Myocyte (in vitro differentiated cells): ENCODE measurements at places on chromosomes 4 and X. TPM values are rescaled to one million over a fixed set of nuclear protein-coding genes. Genes with fewer than 3 reads are reported as not detected.

PITX2 gene
- 66.1 and 140 TPM in 2 replicates for total RNA-seq

USP17L20 gene
- not detected in 2 replicates for total RNA-seq

EDA gene
- 0.08 and 0.47 TPM in 2 replicates for total RNA-seq

PGM2 gene
- 7.3 and 13.2 TPM in 2 replicates for total RNA-seq

RGN gene
- not detected in 2 replicates for total RNA-seq

SPATA18 gene
- not detected in 2 replicates for total RNA-seq

FATE1 gene
- total RNA-seq: not detected in 2 replicates

ARMCX4 gene
- total RNA-seq: 0.78 and 0.86 TPM in 2 replicates

SYN1 gene
- 0.80 TPM in 1 of 2 replicates, not detected in the other for total RNA-seq

PNMA6A gene
- 0.21 and 0.35 TPM in 2 replicates for total RNA-seq

MSN gene
- 175 and 207 TPM in 2 replicates for total RNA-seq

PHEX gene
- 0.05 and 0.13 TPM in 2 replicates for total RNA-seq

TRIML2 gene
- total RNA-seq: not detected in 2 replicates

ADAMTS3 gene
- not detected in 2 replicates for total RNA-seq

NWD2 gene
- not detected in 2 replicates for total RNA-seq

MMAA gene
- total RNA-seq: 4.7 and 9.5 TPM in 2 replicates

PFKFB1 gene
- 0.16 TPM in 1 of 2 replicates, not detected in the other for total RNA-seq

MORC4 gene
- 30.6 and 31.8 TPM in 2 replicates for total RNA-seq

ABCE1 gene
- 140 and 171 TPM in 2 replicates for total RNA-seq

- DNase-seq: peak; percentile 6
These were observed 243.4 kb downstream of the AR start for GRCh38 chrX:67787196-67787595.

DNA sequence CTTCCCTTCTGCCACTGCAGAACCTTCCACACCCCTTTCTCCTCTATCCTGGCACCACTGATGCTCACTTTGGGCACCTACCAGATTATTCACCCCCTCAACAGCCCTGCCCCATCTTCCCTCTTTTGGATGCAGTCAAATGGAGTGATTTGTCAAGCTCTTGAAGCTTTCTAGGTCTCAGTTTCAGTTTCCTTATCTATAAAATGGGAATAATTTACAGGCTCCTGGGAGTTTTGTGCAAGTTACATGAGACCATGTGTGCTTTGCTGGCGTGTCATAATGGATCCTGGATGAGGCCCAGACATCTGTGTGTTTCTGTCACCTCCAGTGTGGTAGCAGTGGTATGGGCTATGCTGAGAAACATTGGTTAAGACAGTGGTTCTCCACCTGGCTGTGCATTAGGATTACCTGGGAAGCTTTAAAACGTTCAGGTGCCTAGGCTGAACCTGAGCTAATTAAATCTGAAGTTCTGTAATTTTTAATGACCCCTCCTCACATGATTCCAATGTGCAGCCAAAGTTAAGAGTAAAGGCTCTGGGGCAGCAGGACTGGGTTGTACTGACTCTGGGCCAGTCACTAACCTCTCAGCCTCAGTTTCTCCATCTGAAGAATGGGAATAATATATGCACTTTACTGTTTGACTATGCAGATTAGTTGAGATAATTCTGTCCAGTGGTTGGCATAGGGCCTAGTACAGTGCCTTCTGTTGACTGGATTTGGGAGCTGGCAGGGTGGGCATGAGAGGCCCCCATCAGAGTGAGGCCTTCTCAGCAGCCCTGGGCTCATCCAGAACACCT lies 6.8 kb upstream of the MGST2 start:
- DNase-seq: no peak

GRCh38 chr4:139665690-139666529 lies at the start of gene MGST2:
Gene MGST2, plus strand, starts transcription at chr4:139665819. Its CDS starts 201 bp downstream, at chr4:139666020.
- peak; percentile 73 for DNase-seq

GRCh38 chr4:149676076-149676475 lies 139.6 kb downstream of the IQCM start:
- DNase-seq: no peak

- DNase-seq: no peak
These were observed 1.0 kb upstream of the DAPP1 start for GRCh38 chr4:99815597-99816011.

- no peak for DNase-seq
These were observed 8.9 kb upstream of the UGT2A3 start for GRCh38 chr4:68960294-68961163.

DNA sequence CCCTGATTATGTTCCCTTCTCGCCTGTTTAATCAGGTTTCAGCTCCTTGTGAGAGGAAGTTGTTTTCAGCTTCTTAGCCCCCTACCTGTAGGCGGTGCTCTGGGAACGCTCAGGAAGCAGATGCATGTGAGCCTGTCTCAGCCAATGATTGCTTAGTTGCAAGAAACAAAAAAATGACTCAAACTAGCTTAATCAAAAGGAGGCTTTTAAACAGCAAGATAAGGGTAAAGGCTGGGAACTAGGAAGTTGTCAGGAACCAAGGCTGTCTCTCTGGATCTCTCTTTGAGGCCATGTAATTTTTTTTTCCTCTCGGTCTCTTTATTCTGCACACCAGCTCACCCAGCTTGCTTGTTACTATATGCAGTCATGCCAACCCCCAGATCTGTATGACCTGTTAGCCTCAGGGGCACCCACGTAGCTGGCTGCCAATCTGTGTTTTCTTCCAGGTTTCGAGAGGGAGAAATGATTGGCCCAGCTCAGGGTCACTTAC lies 109.1 kb downstream of the PTTG2 start:
- no peak for DNase-seq

DNA sequence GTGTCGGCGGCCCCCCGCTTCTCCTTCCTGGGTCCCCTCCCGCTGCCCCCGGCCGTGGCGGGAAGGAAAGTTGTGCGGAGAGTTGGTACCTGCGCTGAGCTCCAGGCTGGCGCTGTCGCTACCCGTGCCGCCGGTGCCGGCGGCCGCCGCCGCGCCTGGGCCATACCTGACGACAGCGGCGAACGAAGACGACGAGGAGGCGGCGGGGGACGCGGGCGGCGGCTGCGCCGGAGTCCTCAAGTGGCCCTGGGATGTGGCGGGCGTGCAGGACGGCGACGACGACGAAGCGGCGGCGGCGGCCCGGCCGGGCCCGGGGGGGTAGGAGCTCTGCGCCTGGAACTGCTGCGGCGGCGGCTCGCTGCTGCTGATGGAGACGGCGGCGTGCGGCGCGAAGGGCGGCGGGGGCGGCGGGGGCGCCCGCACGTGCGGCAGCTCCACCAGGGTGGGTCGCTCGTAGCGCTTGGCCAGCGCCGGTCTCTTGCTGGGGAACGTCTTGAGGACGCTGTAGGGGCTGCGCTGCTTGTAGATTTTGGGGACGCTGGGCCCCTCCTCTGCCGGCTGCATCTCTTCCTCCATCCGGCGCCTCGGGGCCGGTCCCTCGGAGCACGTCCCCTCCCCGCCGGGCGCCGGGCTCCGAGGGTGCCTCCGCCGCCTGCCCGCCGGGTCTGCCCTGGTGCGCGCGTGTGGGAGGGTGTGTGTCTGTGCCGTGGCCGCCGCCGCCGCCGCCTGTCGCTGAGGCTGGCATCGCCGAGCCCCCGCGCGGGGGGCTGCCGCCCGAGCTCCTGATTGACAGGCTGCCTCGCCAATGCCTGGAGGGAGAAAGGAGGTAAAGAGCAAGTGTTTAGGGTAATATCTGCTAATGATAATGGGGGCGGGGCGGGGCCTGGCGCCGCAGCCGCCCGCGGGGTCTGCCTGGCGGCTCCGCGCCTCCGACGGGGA lies 618 bp downstream of the BEND4 start:
- no peak for DNase-seq

GRCh38 chr4:137961051-137961438 lies 281.1 kb downstream of the SLC7A11 start:
- peak; percentile 71 for DNase-seq

- no peak for DNase-seq
These were observed 51.4 kb upstream of the ZFP42 start for GRCh38 chr4:187944179-187944578.

DNA sequence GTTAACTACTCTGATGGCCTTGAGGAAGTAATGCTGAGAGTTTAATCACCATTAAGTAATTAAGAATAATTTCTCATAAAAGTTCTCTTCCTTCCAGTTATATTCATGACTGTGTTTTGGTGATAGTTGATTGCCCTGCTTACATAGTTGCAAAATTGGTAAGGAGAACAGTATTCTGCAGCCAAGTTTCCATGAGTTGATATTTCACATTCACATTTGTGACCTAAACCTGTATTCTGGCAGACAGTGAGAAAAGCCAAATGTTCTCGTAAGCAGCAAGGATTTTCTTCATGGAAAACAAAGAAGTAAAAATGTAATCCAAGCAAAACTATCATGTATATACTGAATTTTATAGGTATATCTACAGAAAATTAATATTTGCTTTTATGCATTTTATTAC lies 187.8 kb upstream of the NUDT6 start:
- no peak for DNase-seq

DNA sequence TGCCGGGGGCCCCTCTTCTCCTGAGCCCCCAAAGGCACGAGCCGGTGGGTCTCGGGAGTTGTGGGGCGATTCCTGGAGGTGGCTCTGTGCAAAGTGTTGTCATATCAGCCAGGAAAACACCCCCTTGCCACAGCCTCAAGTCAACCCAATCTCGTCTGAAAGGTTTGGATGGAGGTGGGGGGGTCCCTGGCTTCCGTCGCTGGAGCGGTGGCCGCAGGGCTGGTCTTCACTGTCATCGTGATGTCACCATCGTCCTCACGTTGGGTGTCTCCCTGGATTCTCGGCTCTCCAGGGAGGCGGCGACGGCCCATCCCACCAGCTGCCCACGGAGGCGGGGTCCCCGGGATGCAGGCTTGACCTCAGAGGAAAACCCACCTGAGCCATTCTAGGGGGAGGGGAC lies 38.3 kb upstream of the PPP2R3B start:
- no peak for DNase-seq

DNA sequence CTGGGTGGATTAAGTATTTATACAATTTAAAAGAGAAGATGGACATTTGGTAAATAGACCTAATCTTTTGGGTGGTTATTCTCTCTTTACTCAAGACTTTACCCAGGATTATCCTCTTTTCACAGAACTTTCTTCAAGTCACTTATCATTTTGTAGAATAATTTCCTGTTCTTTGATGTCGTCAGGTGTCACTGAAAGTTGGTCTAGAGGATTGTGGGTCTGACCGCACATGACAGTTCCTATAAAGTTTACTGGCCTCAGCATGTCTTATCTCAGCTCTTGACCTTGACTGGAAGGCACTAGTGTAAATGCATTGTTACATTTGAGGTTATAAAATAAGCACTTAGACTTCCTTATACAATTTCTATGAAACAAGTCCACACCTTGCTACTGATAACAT lies 139.9 kb upstream of the SLC4A4 start:
- no peak for DNase-seq

- no peak for DNase-seq
These were observed 288.4 kb downstream of the BCOR start for GRCh38 chrX:39809331-39809730.

GRCh38 chr4:128468123-128468989 lies 180.7 kb upstream of the PGRMC2 start:
- DNase-seq: peak; percentile 91

DNA sequence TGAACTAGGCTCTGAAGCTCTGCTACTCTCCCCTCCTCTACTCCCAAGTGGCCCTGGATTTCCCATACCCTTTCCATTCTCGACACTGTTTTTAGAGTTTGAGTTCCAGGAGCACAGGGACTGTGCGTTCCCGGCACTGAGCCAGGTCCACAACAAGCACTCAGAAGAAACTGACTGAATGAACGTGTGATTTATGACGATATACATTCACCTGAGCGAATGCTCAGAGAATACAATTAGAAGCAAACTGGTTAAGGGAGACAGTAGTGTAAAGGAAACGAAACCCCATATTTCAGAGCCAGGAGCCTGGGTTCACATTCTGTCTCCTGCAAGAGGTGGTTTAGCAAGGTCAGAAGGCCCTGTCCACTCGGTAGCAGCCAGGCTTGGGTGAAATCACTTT lies 1.4 kb upstream of the KIAA0232 start:
- DNase-seq: no peak

DNA sequence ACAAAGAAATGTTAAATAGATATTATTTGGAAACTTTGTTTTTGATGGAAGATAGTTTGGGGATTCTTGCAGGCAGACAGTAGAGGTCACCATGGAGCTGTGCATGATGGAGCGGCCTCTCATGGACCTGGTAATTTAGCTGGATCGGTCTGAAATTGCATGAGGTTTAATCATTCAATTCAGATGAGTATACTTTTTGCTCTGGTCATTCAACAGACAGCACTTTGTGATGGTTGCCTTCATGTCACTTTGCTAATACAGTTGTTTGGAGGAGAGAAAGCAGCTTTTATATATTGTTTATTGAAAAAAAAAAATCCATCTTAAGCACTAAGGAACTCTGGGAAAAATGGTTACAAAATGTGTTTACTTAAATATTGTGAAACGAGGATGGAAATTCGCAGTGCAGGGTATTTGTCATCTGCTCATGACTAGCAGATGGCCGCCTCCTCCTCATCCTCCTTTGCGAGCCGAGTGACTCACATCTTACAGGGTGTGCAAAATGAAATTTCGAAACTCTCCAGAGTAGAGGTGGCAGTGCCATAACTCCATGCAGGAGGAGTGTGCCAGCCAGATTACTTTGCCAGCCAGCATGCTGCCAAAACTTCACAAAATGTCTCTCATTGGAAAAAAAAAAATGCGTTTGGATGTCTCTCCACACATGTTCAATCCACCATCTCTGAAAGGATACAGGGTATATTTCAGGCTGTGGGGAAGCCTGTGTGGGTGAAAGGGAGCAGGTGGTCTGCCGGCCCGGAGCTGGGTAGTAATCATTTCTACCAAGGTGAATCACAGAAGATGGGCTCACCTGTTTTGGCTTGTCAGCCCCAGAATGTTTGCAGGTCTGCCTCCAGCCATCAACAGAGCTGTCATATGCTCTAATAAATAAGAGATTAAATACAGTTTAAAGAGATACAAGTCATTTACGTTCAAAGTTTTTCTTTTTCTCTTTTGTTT lies 314.9 kb upstream of the DIPK2B start:
- peak; percentile 68 for DNase-seq

DNA sequence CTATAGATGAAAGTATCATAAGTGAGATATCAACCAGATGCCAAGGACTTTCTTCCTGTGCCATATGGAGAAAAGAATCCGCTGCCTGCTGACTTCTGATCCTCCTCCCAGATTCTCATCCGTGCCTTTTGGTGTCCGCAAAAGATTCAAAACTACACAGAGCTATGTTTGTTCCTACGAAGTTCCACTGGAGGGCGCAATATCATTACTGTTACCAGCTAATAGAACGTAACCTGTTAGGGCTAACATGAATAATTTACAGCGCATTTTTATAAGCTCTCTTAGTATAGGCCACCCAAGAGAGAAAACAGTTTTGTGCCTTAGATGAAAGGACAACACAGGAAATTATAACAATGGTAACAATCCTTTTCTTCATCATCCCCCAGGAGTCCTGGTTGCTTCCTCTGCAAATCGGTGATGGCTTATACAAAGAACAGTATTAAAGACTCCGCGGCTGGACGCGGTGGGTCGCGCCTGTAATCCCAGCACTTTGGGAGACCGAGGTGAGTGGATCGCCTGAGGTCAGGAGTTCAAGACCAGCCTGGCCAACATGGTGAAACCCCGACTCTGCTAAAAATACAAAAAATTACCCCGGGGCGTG lies 22.8 kb upstream of the CENPVL3 start:
- peak; percentile 31 for DNase-seq

- no peak for DNase-seq
These were observed 79.2 kb upstream of the ACSL4 start for GRCh38 chrX:109812236-109812635.
